Osteoblast (primary cell): ENCODE measurements at places on chromosomes 11 and 22. TPM values are rescaled to one million over a fixed set of nuclear protein-coding genes. Genes with fewer than 3 reads are reported as not detected.

CHRNA10 gene
- 0.29 and 0.72 TPM in 2 replicates for total RNA-seq

GRCh38 chr11:87020764-87021365 is 16.9 kb upstream of the TMEM135 start:
- peak; percentile 58 for DNase-seq

- no peak for DNase-seq
These were observed 115.0 kb downstream of the PHF21B start for GRCh38 chr22:44894782-44895181.

CHEK1 gene
- total RNA-seq, result 16.6 and 22.4 TPM in 2 replicates

SCN4B gene
- under 0.01 and 0.36 TPM in 2 replicates for total RNA-seq

- DNase-seq, result no peak
These were observed 128.3 kb downstream of the DDX10 start for GRCh38 chr11:108793138-108793537.

GRCh38 chr11:1928470-1928890 is 9.0 kb downstream of the TNNT3 start:
- peak; percentile 80 for DNase-seq

GRCh38 chr22:37491106-37491505 is 4.9 kb upstream of the MFNG start:
- no peak for DNase-seq

- DNase-seq, result peak; percentile 57
These were observed 2.4 kb upstream of the ATL3 start for GRCh38 chr11:63673579-63673978.
